Activated CD4-positive, alpha-beta memory T cell treated with anti-CD3 and anti-CD28 coated beads, Interleukin-2, amount 10 ng/mL, durations not matched to agents 7 days and 5 days (primary cell): ENCODE measurements at places on chromosomes 12 and 14. TPM values are rescaled to one million over a fixed set of nuclear protein-coding genes. Genes with fewer than 3 reads are reported as not detected.
A peak's percentile ranks its signal among the peaks of the same experiment; 100 is the strongest.

- no peak for DNase-seq
Measured at GRCh38 chr12:82082501-82082900, 275.7 kb downstream of the CCDC59 start.

GRCh38 chr14:102795060-102795925 lies 18.0 kb downstream of the TRAF3 start:
- DNase-seq, result peak; percentile 59

DNA sequence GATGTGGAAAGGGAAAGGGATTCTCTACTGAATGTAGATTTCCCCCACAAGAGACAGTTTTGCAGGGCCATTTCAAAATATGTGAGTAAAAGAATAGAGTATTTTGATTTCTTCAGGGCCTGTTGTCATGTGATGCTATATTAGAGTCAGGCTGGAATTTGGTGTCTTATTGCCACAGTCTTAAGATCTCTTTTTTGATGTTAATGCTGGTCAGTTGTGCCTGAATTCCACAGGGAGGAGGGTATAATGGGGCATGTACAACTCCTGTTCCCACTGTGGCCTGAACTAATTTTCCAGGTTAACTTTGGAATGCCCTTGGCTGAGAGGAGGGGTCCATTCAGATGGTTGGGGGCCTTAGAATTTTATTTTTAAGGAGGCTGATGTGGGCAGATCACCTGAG lies 111.0 kb upstream of the MAX start:
- no peak for DNase-seq

DNA sequence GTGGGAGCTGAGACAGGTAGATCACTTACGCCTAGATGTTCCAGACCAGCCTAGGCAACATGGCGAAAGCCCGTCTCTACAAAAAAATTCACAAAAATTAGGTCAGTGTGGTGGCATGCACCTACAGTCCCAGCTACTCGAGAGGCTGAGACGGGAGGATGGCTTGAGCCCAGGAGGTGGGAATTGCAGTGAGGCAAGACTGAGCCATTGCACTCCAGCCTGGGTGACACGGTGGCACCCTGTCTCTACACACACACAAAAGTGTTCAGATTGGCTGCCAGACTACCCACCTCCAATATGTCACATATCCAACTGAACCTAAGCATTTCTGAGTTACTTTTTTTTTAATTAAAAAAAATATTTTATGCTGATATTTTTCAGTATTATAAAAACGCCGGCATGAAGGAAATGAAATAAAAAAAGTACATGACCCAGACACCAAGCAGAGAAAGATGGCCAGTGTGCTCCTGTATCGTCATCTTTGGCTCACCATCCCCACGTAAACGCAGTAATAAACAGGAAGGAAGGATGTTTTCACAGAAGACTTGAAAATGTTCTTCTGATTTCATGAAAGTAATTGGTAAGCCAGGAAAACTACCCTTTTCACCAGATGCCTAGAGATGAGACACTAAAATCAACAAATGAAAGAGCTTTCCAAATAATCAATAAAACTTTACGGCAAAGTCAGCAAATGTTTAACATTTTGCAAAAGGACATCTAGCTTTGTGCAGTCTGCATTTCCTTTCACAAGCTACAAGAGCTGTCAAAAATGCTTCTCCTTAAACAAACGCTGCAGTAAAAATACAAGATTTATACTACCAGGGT lies 26.4 kb downstream of the CDC42BPB start:
- no peak for DNase-seq

GRCh38 chr12:69987579-69988091 lies 162.6 kb downstream of the MYRFL start:
- no peak for DNase-seq

- no peak for DNase-seq
Measured at GRCh38 chr14:23360496-23360895, 4.5 kb downstream of the EFS start.

GRCh38 chr12:68440068-68440581 lies 108.0 kb upstream of the MDM1 start:
- no peak for DNase-seq

The SUDS3 gene
- 27.8 TPM for total RNA-seq

The FAM222A gene
- total RNA-seq, result 0.43 TPM

The KCNC2 gene
- not detected for total RNA-seq

The CNTN1 gene
- total RNA-seq, result not detected
